Stimulated activated CD8-positive, alpha-beta memory T cell treated with anti-CD3 and anti-CD28 coated beads, Interleukin-12 subunit alpha, Interleukin-12 subunit beta, amount 100 ng/mL, for 4 hours (primary cell): ENCODE measurements at places on chromosomes 1 and 21.

GRCh38 chr1:151435174-151435573 is 24.1 kb downstream of the POGZ start:
- no peak for DNase-seq

- DNase-seq = no peak
Observed at GRCh38 chr1:30505853-30506252, 217.5 kb downstream of the MATN1 start.

- no peak for DNase-seq
Observed at GRCh38 chr1:62407398-62408009, 29.3 kb upstream of the USP1 start.

DNA sequence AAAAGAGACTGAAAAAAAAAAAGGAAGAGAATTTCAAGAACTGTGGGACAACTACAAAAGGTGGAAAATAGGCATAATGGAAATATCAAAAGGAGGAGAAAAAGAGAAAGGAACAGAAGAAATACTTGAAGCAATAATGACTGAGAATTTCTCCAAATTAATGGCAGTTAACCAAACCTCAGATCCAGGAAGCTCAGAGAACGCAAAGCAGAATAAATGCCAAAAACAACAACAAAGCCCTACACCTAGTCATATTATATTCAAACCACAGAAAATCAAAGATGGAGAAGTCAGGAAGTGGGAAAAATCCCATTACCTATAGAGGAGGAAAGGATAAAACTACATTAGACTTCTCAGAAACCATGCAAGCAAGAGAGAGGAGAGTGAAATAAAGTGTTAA is 20.7 kb upstream of the AHCYL1 start:
- DNase-seq = no peak

GRCh38 chr1:67760030-67760821 is 73.0 kb downstream of the GNG12 start:
- DNase-seq = no peak

DNA sequence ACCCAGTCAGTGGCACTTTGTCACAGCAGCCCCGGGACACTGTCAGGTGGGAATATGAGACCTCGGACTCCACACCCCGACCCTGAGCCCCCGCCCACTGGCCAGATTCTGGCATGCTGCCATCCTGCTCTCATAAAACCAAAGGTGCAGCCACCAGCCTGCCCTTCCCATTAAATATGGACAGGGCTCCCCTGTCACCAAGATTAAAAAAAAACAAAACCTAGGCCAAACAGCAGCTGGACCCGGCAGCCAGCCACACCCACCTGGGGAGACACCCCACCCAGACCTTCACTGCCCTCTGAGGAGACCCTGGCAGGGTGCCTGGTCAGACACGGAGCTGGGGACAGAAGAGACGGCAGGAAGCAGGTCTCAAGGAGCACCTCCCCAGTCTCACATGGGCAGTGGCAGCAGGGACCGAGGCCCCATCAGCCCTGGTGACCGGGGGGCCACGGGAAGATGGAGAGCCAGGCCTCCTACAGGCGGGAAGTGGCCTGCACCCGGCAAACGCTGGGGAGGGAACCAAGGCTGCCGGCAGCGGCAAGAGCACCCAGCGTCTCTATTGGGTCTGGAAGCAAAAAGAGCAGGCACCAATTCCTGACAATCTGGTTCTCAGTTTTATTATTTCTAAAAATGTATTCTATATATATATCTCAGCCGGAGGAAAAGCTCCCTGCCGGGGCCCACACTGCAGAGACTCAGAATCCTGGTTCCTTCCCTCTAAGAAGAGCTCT is 61.9 kb downstream of the ACOT7 start:
- DNase-seq = no peak

DNA sequence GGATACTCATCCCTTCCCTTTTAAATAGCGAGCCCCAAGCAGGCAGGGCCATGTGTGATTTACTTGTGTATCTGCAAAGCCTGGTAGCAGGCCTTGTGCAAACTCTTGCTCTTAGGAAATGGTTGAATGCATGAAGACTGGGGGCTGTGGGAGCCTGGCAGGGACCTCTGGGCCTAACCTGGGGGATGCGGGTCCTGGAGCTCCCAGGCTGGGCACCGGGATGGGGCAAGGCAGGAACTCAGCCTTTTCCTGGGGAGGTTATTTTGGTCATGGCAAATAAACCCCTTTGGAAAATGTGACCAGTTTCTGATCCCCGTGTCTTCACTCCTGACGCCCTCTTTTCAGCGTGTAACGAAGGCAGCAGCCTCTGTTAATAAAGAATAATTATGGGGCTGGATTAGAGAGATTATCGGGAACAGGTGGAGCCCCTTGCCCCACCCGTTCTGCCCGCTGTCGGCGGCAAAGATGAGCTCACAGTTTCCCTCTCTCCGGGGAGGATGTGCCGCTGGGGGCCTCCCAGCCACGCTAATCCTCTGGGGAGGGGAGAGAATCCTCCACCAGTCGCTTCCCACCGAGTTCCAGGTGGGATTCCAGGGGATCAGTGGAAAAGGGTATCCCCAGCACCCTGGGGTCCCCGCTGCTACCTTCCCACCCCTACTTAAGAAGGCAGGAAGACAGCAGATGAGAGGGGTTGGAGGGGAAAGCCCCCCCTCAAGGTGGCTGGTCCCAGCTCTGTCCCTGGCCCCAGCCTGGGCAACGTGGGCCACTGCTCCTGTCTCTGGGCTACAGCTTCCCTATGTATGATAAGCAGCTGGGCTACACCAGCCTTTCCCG is 69.7 kb upstream of the WNT4 start:
- DNase-seq = no peak

DNA sequence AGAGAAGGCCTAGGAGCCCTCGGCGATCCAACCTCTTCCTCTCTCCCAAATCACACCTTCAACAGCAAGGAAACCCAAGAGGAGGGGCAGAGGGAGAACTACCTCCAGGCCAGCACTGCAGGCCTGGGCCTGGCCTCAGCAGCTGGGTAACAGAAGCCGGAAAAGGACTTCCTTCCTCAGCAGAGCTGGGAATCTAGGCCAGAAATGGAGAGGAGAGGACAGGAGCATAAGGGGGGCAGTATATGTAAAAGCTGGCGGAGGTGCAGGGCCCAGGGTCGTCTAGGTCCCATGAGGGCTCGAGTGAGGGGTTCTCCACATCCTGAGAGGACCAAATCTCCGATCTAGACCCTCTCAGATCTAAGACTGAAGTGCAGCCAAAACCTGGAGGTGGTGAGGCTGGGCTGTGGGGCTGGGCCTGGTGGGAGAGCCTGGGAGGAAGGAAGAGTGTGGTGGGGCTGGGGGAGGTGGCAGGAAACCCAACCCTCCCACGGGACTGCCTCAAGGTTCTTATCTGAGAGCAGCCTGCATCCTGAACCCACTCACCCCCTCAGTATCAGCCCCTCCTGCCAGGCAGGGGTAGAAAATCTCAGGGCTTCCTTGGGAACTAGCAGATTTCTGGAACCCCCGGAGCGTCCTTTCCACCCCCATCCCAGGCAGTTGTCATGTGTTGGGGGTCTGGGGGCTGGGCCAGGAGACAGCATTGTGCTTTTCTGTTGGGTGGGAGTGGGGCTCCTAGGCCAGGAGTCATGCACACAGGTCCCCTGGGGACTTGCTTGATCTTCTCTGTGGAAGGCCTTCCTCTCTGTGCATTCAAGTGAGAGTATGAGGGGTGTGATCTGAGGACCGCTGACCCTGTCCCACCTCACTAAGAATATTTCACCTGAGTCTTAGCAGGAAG is 33.0 kb downstream of the PIK3C2B start:
- DNase-seq = no peak

GRCh38 chr1:237709355-237709754 is 181.4 kb downstream of the ZP4 start:
- no peak for DNase-seq

DNA sequence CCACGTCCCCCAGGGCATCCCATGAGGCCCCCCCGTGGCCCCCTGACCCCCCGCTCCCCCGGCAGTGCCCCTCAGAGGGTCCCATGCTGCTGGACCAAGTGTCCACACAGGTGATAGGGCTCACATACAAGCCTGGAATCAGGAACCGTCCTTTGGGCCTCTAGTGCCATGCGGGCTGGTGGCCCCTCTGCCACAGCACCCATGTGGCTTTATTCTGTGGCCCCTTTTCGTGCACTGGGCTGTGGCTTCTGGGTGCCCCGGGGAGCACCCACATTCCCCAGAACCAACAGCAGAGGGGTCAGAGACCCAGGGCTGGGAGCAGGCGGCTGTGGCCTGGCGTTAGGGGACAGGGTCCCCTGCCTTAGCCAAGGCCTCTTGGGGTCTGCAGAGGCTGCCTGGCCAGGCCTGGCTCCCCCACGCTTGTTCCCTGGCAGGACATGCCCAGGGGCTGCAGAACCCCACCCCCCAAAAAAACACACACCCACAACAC is 31.7 kb downstream of the SLC19A1 start:
- no peak for DNase-seq

GRCh38 chr1:168742994-168743650 is 14.1 kb upstream of the DPT start:
- no peak for DNase-seq

- no peak for DNase-seq
Observed at GRCh38 chr1:172145231-172145651, 275.2 kb upstream of the C1orf105 start.

DNA sequence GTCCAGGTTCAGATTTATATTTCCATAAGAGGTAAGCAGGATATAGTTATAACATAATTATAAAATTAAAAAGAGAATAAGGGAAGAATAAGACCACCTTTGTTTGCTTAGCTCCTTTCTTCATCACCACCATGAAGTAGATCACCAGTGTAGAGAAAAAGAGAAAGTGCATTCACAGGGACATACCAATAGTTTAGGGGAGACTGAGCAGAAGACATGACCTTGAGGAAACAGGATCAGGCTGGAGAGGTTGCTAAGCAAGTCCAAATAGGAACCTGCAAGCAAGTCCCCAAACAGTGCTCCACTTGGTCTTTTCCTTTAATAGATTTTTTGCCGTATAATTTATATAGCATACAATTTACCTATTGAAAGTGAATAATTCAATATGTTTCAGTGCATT is 63.0 kb downstream of the KCNT2 start:
- no peak for DNase-seq

- no peak for DNase-seq
Observed at GRCh38 chr1:66367369-66367768, 166.6 kb upstream of the SGIP1 start.

GRCh38 chr1:115219927-115220326 is 118.1 kb downstream of the NGF start:
- no peak for DNase-seq

DNA sequence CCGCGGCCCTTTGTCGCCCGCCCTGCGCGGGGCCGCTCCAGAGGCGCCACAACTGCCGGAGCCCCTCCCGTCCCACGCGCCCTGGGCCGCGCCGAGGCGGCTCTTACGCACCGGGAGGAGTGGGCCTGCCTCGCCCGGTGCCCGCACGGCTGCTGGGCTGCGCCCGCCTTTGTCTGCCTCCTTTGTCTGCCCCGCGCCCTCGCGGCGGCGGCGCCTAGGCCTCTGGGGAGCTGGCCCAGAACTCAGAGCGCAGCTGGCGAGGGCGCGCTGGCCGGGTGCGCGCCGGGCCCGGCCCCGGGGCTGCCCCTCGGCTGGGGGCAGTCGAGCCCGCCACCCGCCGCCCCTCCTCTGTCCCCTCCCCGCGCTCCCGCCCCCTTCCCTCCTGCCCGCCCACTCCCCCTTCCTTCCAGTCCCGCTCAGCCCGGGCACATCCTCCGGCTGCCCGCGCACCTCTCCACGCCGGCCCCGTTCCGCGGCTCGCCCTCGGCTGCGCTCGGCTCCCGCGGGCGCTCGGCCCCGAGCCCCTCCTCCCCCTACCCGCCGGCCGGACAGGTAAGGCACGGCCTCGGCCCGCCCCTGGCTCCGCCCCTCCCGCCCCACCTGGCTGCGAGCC is at the start of gene DRAXIN:
TSS of gene DRAXIN (plus strand) at position 409 of the 613 bp plus-strand sequence. CDS start 14,549 bp downstream, outside the sequence.
- no peak for DNase-seq

- no peak for DNase-seq
Observed at GRCh38 chr21:45737485-45738166, 94.1 kb downstream of the PCBP3 start.

GRCh38 chr1:247401310-247402119 is 14.5 kb upstream of the NLRP3 start:
- DNase-seq = no peak

DNA sequence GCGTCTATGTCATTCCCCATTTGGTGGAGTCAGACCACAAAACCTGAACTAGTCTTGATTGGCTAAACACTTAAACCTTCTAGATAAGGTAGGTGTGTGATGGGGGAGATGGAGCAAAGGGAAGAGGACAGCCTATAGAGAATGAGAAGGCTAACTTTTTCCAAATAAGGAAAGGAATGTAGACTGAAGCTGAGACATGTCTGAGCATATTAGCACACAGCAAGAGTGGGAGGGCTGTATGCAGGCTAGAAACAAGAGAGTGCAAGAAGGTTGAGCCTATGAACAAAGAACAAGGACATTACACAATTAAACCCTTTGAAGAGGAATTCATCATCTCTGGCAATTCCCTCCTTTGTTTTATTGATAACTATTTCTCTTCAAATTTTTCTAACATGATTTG is 89.2 kb upstream of the OLFM3 start:
- DNase-seq = no peak

GRCh38 chr21:37484535-37485474 is 118.2 kb downstream of the DYRK1A start:
- no peak for DNase-seq

- no peak for DNase-seq
Observed at GRCh38 chr1:171257607-171258076, 9.3 kb downstream of the FMO1 start.

GRCh38 chr1:203323587-203323986 is 18.3 kb downstream of the BTG2 start:
- no peak for DNase-seq

GRCh38 chr1:37360011-37360410 is 114.4 kb upstream of the ZC3H12A start:
- DNase-seq = no peak
